Midbrain (tissue), 1 donor: ENCODE measurements at places on chromosomes 2 and 18.

- DNase-seq = no peak
Measured at GRCh38 chr2:239400596-239401066, at the start of gene HDAC4. TSS of gene HDAC4 (minus strand) at chr2:239401020. CDS start at chr2:239352699, 48,321 bp downstream.

- DNase-seq = no peak
Measured at GRCh38 chr2:43443282-43443681, 152.6 kb downstream of the THADA start.

- DNase-seq = no peak
Measured at GRCh38 chr18:50751490-50751889, 68.3 kb downstream of the MRO start.

DNA sequence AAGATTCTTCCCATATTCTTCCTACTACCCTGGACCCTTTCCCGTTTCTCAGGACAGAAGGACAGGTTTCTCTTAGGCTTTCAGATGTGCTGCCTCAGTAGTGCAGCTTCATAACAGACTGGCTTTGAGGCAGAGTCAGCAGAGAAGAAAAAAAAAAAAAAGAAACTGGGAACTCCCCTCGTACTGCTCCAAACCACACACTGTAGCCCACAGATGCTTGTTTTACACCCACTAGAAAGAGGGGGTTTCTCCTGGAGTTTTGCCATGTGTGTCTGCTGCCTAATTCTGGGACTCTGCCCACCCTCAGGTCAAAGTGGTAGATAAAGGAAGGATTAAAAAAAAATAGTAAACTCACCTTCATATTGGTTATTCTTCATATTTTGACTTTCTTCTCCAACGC lies 95.9 kb downstream of the NCOA1 start:
- no peak for DNase-seq
